ENCODE measurements at places on chromosomes 16 and 17. TPM values are rescaled to one million over a fixed set of nuclear protein-coding genes. Genes with fewer than 3 reads are reported as not detected.

DNA sequence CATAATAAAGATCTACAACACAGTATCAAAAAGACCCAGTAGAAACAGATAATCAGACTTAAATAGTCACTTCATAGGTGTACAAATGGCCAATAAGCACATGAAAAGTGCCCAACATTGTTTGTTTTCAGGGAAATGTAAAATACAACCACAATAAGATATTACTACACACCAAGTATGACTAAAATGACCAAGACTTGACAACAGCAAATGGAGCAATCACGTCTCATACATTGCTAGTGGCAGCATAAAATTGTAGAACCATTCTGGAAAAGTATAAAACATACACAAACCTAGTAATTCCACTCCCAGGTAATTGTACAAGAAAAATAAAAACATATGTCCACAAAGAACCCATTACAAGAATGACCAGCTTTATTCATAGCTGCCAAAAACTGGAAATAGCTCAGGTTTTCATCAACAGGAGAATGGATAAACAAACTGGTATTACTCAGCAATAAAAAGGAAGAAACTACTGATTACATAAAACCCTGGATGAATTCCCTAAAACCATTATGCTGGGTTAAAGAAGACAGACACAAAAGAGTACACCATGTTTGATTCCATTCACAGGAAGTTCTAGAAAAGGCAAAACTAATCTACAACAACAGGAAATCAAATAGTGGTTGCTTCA is 85.6 kb downstream of the TTC19 start:
- peaks cover 9% of the 10 kb centered on the region for H3K4me1 ChIP-seq
- no peaks in the 10 kb centered on the region for H3K27me3 ChIP-seq
- H3K36me3 ChIP-seq = no peaks in the 10 kb centered on the region
- no peak overlapping the region for H3K4me3 ChIP-seq

DNA sequence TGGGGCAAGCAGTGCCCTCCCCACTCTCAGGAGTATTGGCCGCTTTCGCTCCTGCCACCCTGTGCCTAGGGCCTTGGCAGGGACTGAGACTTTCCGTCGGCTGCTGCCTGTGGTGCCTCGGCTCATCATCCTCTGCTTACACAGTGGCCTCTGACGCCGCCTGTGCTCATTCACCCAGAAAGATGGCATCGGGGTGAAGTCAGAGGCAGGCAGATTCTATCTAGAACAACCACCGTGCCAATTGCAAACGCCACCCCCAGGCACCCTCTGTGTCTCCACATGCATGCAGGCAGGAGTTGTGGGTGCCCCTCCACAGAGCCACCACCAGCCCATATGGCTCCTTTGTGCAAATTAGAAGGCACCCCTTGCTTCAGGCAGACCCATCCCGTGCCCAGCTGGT is 154.2 kb upstream of the GSE1 start:
- H3K27me3 ChIP-seq = no peaks in the 10 kb centered on the region
- no peak overlapping the region for H3K27ac ChIP-seq
- no peak overlapping the region for H3K4me3 ChIP-seq
- peaks cover 52% of the 10 kb centered on the region for H3K4me1 ChIP-seq
- no peaks in the 10 kb centered on the region for H3K36me3 ChIP-seq

Gene NPIPB6
- total RNA-seq = 1.4 TPM

Gene SF3B3
- 215 TPM for total RNA-seq

Gene B4GALNT2
- total RNA-seq = 0.61 TPM

DNA sequence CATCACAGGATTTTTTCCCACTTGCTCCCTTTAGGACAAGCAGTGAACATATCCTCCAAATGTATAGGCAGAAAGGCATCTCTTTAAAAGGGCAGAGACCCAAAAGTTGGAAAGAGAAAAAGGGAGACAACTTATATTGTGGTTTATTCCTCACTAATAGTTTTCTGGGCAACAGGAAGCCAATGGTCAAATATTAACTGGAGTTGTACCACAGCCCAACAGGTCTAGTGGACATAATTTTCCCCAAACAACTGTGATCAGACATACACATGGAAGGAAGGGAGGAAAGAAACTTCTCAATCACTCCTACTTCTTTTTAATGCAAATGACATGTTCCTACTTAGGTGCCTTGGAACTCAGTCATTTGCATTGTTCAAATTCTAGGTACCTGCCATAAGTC is 78.4 kb downstream of the SOX9 start:
- H3K27me3 ChIP-seq = peaks cover 3% of the 10 kb centered on the region
- no peaks in the 10 kb centered on the region for H3K4me1 ChIP-seq
- no peaks in the 10 kb centered on the region for H3K36me3 ChIP-seq
- H3K27ac ChIP-seq = no peak overlapping the region
- no peak for DNase-seq
- H3K4me3 ChIP-seq = no peak overlapping the region

Gene DPEP3
- 0.11 TPM for total RNA-seq

Gene KRTAP3-1
- total RNA-seq = not detected
